Inflammatory macrophage treated with lipopolysaccharide for 1 hour (primary cell): ENCODE measurements at places on chromosomes 2 and 18.

GRCh38 chr2:10002681-10003080, 40.7 kb upstream of the KLF11 start:
- DNase-seq: no peak

GRCh38 chr2:54551123-54551756, 95.1 kb downstream of the SPTBN1 start:
- no peak for DNase-seq

GRCh38 chr18:60209042-60209441, 163.5 kb downstream of the MC4R start:
- DNase-seq: no peak

DNA sequence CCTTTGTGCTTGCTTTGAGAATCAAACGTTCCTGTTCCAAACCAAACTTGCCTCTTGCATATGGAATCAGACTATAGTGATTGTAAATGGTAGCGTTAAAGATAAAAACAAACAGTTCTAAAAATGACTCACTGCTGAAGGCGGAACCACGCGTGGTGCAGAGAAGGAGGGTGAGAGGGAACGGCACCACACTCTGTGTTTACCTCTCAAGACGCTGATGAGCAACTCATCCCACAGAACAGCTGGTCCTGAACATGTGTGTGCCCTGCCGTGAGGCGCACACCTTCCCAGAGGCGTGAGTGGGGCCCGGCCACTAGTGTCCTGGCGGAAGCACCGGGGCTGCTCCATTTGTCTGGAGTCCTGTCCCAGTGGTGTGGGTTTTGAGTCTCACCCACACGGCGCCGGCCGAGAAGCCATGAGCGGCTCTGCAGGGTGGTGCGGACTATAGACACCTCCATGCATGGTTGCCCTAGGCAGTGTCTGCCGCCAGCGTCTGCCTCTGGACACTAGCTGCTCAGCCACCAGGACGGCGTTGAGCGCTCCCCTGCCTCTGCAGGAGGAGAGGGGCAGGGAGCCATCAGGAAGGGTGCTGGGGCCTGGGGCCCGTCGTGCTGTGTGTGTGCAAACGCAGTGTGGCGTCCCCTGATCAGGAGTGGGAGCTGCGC, 52.1 kb downstream of the NFATC1 start:
- DNase-seq: no peak

DNA sequence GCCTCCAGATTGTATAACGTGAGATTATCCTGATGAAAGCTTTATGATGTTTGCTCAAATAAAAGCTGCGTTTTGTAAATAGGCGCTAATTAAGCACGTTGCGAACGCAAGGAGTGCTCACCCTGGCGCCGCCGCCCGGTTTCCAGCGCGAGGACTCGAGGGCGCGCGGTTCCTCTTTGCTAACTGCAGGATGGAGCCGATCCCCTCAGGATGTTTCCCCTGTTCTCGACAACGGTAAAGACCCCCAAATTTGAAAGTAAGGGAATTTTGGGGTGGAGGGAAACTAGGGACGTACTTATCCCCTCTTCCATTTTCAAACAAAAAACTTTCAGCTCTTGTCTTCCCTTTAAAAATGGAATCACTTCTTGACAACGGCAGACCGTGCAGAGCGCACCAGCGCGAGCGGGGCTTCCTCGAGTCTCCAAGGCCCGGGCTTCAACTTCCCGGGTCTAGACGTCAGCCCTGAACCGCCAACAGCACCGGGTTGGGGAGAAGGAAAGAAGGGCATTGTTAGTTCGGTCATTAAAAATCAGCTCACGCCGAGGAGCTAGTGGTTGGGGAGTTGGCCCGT, 1.1 kb upstream of the GBX2 start:
- DNase-seq: no peak

DNA sequence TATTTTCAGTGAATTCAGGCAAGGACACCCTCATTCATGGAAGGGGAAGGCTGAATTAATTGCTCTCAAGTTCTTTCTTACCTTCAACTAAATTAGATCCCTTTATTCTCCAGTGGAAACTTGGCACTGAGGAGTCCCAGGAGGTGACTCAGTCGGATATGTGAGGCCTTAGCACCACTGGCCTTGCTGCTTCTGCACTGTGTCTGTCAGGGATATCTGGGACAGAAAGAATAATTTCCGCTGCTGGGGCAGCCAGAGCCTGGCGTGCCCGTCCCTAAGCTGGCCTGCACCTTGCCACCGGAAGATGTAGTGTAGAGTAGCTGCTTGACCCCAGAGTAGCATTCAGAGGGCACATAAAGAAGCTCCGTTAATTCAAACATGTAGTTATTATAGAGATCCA, 53.4 kb downstream of the LIMS1 start:
- DNase-seq: peak; percentile 49

DNA sequence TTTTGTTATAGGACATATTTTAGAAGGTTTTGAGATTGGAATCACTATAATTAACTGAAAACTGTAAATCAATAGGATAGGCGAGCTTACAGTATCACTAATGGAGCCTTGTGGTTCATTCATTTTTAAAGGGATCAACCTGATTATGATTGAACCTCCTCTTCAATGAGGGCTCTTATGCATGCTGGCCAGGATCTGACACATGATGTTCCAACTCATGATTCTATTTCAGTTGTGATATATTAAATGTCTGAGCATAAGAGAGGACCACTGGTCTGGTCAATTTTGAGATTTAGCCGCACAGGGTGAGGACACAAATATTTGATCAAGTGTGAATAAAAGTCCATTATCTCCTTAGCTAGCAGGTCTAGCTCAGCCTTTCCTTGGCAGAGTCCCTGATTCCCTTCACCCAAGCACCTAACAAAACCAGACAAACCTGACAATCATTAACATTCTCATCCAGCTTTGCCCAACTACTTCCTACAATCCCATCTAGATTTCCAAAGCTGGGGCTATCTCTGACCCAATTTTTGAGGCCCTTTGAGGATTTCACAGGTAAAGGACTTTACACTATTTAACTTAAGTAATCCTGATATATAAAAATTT, 6.9 kb upstream of the MAP4K4 start:
- DNase-seq: no peak

DNA sequence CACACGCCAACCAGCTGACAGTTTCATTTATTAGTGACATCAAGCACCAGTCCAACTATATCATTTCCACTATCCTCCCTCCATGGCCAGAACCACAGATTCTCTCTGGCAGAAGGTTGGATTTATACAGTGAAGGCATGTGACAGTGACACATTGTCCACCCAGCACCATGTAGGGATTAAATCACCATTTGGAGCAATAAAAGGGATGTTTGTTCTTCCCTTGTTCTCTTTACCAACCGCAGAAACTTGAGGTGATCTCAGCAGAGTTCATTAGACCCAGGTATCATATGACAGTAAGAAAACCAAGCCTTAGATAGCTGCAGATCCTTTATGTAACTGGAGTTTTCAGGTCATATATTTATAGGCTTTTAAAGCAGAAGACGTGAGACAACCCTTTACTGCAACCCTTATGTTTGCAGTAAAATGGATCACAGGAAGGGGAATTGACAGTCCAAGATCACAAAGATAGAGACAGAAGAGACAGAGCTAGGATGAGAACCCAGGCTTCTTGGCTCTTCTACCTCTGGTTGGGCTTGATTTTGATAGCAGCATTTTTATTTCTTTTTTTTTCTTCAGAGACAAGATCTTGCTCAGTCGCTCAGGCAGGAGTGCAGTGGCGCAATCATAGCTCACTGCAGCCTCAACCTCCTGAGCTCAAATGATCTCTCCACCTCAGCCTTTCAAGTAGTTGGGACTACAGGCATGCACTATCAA, 80.1 kb downstream of the XDH start:
- no peak for DNase-seq

- DNase-seq: no peak
Measured at GRCh38 chr18:74532511-74533025, 1.7 kb upstream of the CNDP1 start.

- DNase-seq: no peak
Measured at GRCh38 chr18:56955490-56955889, 191.4 kb upstream of the BOD1L2 start.

DNA sequence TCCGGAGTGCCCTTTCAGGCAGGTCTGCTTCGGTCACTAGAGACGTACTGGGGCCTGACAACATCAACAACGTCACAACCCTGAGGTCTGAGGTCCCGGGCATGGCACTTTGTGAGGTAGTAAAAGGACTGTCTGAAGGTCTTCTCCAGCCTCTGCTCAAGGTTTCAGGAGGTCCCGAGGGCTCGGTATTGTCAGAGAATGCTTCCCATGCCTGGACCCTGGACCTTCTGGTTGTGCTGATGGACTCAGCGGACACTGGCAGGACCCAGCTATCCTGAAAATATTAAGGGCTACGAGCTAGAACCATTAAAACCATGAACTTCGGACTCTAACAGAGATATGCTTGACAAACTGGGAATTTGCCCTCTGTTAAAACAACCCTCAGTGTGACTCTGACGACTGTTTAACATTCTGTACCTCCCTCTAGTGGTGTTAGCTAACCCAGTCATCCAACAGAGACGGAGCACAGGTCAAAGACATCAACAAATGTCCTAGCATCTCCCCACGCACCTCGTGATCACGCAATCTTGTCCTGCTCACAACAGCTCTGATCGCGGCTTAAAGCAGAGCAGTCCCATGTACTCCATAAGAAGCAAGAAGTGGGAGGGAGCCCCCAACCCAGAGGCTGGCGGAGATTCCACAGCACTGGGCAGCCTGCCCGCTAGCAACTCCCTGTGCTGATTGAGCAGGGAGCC, 96.5 kb downstream of the CCDC93 start:
- DNase-seq: no peak

DNA sequence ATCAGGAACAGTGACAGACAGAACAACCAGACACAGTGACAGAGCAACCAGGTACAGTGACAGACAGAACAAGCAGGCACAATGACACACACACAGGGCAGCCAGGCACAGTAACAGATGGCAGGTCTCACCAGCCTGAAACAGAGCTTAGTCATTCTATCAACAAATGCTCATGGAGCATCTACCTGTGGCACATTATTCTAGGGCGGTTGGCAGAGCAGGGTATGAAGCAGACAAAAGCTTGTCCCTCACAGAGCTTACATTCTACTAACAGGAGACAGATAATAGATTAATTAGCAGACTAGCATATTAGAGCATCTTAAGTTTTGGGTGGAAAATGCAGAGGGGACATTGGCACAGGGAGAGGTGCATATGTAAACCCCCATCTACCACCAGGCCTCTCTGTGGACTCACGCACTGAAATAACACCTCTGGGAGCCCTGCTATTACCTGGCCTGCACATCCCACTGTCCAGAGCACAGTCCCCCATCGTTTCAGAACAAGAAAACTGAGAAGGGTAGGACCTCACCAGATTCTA, 64.1 kb upstream of the RAB6C start:
- no peak for DNase-seq

- no peak for DNase-seq
Measured at GRCh38 chr2:159265171-159265576, 21.3 kb downstream of the WDSUB1 start.

GRCh38 chr2:127661949-127662510, 13.3 kb downstream of the LIMS2 start:
- no peak for DNase-seq

DNA sequence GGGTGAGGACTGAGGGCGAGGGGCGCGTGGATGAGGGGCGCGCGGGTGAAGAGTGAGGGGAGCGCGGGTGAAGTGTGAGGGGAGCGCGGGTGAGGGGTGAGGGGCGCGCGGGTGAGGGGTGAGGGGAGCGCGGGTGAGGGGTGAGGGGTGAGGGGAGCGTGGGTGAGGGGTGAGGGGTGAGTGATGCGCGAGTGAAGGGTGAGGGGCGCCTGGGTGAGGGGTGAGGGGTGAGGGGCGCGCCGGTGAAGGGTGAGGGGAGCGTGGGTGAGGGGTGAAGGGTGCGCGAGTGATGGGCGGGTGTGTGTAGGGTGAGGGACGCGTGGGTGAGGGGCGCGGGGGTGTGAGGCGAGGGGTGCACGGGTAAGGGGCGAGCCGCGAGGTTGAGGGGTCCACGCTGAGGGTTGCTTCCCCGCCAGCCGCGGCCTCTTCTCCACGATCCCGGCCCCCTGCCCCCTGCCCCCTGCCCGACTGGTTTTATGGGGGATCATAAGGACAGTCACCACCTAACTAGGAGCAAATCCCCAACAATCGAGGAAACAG, 1.1 kb upstream of the SLC66A2 start:
- no peak for DNase-seq

DNA sequence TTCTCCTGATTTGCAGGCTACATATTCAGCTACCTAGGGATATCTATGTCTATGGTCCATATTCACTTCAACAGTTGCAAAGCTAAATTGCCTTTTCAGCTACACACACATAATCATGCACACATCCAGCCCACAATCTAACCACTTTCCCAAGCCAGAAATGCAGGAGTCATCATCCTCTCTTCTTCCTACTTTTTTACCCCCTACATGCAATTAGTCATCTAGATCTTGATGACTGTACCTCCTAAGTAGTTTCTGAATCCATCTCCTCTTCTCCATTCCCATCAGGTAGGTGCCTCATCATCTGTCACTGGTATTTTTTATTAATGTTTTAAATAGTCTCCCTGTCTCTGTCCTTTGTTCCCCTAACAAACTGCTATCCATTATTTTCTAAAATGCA, 23.7 kb upstream of the SPRED2 start:
- peak; percentile 76 for DNase-seq

- DNase-seq: no peak
Measured at GRCh38 chr2:6281524-6281923, 584.2 kb downstream of the CMPK2 start.

- DNase-seq: no peak
Measured at GRCh38 chr2:142591420-142591819, 286.0 kb upstream of the KYNU start.

- no peak for DNase-seq
Measured at GRCh38 chr2:65866148-65866547, 433.7 kb upstream of the SPRED2 start.

GRCh38 chr2:176188774-176189680, 559 bp downstream of the HOXD1 start:
- DNase-seq: no peak

GRCh38 chr18:22337833-22338232, 79.9 kb downstream of the CTAGE1 start:
- no peak for DNase-seq

DNA sequence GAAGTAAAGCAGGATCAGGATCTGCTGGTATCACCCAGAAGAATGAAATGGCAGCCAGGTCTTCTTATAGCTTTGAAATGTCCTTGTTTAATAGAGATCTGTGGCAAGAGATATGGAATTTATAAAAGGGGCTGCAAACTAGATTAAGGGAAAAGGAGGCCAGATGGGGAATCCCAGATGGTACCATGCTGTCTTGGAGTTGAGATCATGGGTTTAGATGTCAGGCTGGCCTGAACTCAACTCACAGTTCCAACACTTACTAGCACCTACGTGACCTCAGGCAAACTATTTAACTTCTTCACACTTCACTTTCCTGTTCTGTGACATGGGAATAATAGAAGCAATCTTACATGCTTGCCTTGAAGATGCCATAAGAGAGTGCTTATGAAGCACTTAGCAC, 188.2 kb downstream of the ALK start:
- no peak for DNase-seq

DNA sequence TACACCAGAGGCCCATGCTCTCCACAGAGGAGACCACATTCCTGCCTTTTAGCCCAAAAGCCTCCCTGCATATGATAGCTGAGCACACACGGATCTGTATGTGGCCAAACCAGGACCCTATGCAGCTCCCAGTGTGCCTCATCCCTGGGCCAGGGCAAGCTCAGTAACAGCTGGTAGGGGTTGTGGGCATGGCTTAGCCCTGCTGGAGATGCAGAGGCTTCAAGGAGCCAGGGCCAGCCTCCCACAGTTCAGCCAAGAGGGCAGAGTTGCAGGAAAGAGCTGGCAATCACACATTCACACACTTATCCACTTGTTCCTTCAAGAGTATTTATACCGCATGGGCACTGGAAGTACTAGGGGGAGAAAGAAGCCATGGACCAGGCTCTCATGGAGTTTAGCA, 1.6 kb upstream of the LIMS2 start:
- DNase-seq: no peak
